ENCODE measurements at places on chromosomes 4 and X.

DNA sequence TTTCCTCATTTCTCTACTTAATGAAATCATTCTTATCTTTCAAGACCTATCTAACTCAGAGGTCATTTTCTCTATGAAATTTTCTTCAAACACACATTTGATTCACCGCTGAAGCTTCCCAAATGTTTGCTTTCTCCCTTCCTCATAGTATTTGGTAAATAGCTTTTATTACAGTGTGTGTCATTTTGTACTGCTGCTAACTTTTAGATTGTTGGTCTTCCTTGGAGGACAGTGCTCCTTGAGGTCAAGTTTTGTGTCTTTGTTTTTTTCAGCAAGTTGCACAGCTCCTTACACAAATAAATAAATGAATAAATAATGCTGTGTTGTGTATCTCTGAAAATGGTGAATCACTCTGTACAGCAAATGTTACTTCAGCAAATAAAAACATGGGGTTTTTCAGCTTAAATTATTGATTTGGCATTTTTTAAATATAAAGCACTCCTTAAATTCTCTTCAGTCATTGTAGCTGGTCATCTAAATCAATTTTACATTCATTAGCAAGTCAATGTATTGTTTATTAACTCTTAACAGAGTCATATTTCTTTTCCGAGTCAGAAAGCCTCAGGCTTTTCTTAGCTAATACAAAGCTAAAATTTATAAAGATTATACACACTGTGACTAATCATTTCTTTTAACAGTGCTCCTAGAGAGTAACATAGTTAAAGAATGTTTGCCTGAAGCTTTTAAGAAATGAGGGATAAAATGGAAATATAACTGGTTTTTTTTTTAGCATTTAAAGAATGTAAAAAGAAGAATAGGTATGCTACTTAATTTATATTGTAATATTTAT lies 30.1 kb upstream of the MAD2L1 start:
- no peak for DNase-seq

DNA sequence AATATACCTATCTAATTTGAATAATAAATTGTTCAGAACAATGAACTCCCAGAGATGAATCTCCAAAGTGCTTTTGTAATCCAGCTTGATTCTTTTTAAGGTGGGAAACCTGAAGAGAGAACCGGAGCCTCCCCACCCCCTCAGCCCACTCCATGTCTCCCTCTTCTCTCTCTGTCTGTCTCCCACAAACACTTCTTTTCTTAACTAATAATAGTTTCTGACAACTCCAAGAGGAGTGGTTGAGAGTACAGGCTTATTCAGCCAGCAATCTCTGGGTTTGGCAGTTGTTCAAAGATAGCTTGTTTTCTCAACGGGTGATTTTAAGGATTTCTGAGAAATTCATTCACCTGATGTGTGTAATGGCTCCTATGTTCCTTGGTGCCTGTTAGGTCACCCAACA lies 23.4 kb downstream of the PPP4R3C start:
- DNase-seq, result no peak

DNA sequence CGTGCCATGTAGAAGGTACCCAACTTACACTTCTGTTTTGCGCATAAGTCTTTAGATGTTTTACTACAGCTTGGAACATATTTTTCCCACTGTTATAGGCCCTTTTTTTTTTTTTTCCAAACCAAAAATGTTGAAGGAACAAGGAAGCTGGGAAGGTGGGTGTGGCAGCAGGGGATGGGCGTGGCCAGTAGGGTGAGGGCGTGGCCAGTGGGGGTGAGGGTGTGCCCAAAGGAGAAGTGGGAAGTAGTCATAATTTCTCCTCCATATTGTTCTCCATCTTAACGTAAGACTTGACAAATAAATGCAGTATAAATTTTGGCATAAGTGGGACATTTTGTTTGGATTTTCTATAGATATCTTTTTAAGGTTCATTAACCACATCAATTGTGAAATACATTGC lies 30.4 kb downstream of the CLDN22 start:
- no peak for DNase-seq

GRCh38 chr4:116627545-116627944 lies 457.8 kb downstream of the TRAM1L1 start:
- no peak for DNase-seq

DNA sequence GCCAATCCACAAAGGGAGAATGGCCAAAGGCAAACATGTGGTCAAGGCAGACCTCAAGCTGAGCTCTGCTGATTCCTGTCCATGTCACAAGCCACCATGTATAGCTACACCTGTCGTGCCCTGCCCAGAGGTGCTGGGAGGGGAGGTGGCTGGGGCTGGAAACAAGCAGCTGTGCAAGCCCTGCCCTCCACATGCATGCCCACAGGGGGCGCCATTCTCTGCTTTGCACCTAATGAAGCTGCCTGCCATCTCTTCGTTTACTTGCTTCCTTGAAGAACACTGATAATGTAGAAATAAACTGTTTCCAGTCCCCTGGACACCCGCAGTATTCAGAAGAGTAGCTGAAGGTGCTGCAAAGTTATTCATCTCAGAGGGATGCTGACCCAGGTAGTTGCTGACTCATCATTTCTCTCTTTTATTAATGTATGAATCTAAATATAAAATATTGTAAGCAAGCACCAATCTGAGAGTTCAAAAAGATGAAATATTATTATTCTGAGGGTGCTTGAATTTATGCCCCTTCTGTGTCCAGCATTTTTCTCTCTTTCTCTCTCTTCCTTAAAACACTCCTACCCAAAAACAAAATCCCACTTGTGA lies 278.6 kb downstream of the ADGRA3 start:
- no peak for DNase-seq

DNA sequence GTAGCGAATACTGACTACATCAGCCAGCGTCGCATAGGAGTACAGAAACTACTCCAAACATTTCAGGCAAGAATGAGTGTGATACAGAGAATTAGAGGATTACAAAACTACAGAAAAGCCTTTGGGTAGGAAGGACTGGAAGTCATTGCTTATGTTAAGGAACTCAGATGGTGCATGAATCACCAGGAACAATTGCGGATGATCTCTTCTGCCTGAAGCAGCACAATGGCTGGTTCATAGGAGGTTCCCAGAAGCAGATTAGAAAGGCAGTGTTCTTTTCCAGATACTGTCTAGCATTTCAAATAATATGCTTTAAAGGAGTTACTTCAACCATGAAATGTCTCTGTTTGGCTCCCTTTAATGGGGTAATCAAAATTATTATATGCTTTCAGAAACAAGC lies 42.5 kb upstream of the MAP9 start:
- DNase-seq, result no peak
